ENCODE measurements at places on chromosomes 6 and 20.
A peak's percentile ranks its signal among the peaks of the same experiment; 100 is the strongest.

GRCh38 chr6:89250239-89250638 lies 33.1 kb upstream of the GABRR1 start:
- DNase-seq, result no peak

DNA sequence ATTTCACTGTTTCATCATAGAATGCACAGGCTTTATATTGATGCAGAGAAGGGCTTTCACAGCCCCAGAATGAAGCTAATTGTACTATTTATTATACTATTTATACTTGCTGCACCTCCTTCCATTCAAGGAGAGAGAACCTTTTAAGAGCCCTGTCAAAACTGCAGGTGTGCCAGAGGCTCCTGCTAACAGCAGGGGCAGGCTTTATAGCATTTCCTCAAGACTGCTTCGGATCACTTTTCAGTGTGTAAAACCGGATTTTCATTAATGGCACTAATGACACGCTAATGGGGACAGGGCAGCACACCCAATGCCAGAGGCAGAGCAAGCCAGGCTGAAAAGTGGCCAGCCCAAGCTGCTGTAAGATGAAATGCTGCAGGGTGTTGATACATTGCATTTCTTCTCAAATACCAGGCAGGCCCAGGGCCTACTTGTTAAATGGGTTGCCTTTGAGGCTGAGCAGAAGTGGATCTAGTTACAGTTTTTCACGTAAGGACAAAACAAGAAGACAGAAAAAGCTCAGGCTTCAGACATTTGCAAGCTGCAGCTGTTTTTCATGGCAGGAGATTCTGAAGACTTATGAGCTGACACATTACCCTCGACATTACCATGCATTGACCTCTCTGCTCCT lies 487.7 kb upstream of the BTBD3 start:
- no peak for DNase-seq

DNA sequence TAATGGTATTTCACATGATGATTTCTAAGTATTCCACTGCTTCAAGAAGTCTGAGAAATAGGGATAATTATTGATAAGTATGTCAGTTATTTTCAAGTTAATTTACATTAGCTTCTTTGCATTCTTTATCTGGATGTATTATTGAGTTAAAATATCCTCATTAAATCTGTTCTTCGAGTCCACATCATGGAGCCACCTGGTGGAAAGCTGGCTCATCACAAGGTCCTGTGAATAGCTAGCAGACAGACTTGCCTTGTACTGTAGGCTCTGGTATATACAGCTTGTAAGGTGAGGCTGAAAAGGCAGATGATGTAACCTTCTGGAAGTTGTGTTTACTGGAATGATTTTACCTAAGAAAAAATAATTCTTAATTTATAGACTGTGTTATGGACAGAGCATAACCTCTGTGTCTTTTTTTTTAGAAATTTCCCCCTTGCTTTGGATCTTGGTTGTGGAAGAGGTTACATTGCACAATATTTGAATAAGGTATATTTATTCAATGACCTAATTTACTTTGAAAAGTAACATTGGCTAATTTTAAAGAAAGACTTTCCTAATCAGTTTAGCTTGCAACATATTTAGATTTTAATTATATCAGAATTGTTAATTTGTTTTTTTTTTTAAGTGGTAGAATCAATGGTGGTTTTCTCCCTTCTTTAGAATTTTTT lies 3.5 kb downstream of the NDUFAF5 start:
- peak; percentile 6 for DNase-seq

GRCh38 chr6:144033816-144034735 lies 26.0 kb upstream of the PLAGL1 start:
- DNase-seq, result no peak

- DNase-seq, result no peak
These were observed 91.2 kb downstream of the DLL1 start for GRCh38 chr6:170199716-170200115.

DNA sequence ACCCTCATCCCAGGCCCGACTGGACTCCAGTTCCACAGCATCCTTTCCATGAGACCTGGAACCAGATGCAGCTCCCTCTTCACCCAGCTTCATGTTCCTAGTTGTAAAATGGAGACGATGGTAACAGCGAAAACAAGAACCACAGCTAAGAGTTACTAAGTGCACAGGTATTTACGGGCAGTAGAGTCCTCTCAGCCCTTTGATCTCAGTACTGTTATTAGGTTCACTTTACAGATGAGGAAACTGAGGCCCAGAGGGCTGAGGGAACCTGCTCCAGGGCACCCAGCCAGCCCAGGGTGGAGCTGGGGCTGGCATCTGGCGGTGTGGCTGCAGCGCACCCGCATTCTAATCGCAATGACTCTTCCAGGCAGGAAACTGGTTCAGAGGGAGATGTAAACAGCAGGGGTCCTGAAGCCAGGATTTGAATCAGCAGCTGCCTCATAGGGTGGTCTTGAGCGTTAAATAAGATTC lies 858 bp downstream of the BCAS1 start:
- no peak for DNase-seq

DNA sequence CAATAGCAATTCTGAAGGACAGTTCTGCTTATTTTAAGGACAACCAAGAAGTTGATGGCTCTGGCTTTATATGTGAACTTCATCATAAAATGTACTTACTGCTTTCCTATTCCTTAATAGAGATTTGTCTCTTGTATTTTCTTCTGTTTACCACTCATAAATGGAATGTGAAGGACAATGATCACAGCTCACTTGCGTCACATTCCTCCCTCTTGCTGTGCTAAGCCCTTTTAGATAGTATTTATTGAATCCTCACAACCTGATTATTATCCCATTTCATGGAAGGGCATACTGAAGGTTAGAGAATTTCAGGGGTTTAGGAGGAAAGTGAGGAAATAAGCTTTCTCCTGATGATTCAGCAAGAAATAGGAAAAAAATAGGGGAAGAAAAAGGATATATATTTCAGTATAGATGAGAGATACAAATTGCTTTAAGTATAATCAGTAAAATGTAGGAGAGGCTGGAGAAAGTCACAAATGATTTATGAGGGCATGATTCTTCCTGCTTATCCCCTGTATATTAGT lies 132.9 kb downstream of the AIG1 start:
- DNase-seq, result no peak

GRCh38 chr6:12350644-12351170 lies 60.5 kb downstream of the EDN1 start:
- no peak for DNase-seq

GRCh38 chr6:44226368-44227147 lies 3.2 kb downstream of the SLC29A1 start:
- DNase-seq, result no peak

DNA sequence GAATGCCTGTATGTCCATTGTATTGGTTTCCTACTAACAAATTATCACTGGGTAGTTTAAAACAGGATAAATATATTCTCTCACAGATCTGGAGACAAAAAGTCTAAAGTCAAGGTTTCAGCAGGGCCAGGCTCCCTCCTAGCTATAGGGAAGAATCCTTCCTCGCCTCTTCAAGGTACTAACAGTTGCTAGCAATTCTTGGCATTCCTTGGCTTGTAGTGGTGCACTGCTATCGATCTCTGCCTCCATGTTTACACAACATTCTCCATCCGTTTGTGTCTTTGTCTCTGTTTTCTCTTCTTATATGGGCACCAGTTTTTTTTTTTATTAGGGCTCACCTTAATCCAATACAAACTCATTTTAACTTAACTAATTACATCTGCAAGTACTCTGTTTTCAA lies 48.9 kb downstream of the OR2B6 start:
- DNase-seq, result no peak

GRCh38 chr6:25488156-25488555 lies 163.9 kb upstream of the SCGN start:
- DNase-seq, result no peak

Data from NCI-H1048 (cell line).